Activated CD4-positive, alpha-beta memory T cell treated with anti-CD3 and anti-CD28 coated beads for 36 hours (primary cell): ENCODE measurements at places on chromosomes 7 and 10. TPM values are rescaled to one million over a fixed set of nuclear protein-coding genes. Genes with fewer than 3 reads are reported as not detected.

Gene LGI1
- not detected for total RNA-seq

GRCh38 chr7:41183741-41184140 is 519.1 kb downstream of the INHBA start:
- no peaks in the 10 kb centered on the region for H3K4me1 ChIP-seq
- no peak for DNase-seq
- H3K27ac ChIP-seq: no peak overlapping the region
- no peaks in the 10 kb centered on the region for H3K36me3 ChIP-seq

Gene MEOX2
- not detected for total RNA-seq

GRCh38 chr7:103113164-103113563 is 35.7 kb downstream of the NAPEPLD start:
- H3K4me3 ChIP-seq: no peak overlapping the region
- DNase-seq: no peak
- H3K27me3 ChIP-seq: no peaks in the 10 kb centered on the region
- no peak overlapping the region for H3K27ac ChIP-seq
- H3K4me1 ChIP-seq: peaks cover 7% of the 10 kb centered on the region
- peaks cover 50% of the 10 kb centered on the region for H3K36me3 ChIP-seq

- H3K27ac ChIP-seq: no peak overlapping the region
- no peak for DNase-seq
- peaks cover 2% of the 10 kb centered on the region for H3K27me3 ChIP-seq
Measured at GRCh38 chr7:140659856-140660255, 12.9 kb upstream of the ADCK2 start.

- no peak overlapping the region for H3K27ac ChIP-seq
- no peak overlapping the region for H3K4me3 ChIP-seq
- H3K27me3 ChIP-seq: peaks cover 19% of the 10 kb centered on the region
- DNase-seq: no peak
- no peaks in the 10 kb centered on the region for H3K4me1 ChIP-seq
Measured at GRCh38 chr7:116293139-116293538, 82.8 kb downstream of the TES start.

Gene PNLIPRP2
- not detected for total RNA-seq

DNA sequence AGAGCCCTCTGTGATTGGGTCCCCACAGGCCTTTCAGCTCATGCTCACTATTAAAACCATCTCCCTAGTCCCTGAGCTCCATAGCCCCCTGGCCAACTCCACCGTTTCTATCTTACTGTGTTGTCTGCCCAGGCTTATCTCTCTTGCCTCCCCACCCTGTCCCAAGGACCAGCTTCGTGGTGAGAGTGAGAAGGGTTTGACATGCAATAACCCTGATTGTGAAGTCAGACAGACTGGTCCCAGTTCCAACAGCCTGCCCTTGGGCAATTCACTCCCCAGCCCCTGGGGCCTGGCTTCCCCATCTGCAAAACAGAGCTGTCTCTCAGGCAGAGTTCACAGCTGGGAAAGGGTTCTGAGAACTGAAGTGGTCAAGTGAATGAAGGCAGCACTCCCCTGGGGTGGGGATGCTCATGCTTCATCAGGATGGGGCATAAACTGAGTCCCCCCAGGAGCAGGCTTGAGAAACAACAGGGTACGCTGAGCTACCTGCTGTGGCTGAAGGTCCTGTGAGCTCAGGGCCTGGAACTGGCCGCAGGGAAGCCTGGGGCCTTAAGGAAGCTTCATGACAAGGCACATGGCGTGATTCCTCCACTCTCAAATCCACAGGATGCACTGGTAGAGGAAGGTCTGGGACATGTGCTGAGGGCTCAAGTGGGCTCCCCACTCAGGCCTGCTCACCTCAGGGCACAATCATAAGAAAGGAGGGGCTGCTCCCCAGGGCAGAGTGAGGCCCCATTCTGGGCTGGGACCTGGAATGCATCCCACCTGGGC is 1.8 kb upstream of the PPIF start:
- peaks cover 24% of the 10 kb centered on the region for H3K36me3 ChIP-seq
- no peak overlapping the region for H3K27ac ChIP-seq
- H3K4me1 ChIP-seq: peaks cover 24% of the 10 kb centered on the region
- no peak overlapping the region for H3K4me3 ChIP-seq

Gene TRIM4
- 26.1 TPM for total RNA-seq

DNA sequence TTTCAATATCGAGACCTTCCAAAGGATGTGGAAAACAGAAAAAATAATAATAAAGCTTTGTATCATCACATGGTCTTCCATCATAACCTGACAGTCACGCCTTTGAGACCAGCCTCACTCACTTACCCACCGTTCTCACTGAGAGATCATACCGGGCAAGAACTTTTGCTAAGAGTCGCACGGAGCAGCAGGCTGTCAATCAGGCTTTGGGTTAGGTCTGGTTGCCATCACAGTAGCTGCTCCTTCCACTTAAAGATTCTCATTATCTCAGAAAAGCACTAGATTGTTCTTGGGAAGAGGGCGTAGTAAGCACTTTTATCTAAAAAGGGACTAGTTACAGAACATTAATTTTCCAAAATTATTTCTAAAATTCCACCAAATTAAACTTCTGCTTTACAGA is 2.0 kb downstream of the RELN start:
- H3K4me3 ChIP-seq: no peak overlapping the region
- DNase-seq: no peak
- H3K27ac ChIP-seq: no peak overlapping the region
- no peaks in the 10 kb centered on the region for H3K36me3 ChIP-seq
- H3K4me1 ChIP-seq: peaks cover 12% of the 10 kb centered on the region

DNA sequence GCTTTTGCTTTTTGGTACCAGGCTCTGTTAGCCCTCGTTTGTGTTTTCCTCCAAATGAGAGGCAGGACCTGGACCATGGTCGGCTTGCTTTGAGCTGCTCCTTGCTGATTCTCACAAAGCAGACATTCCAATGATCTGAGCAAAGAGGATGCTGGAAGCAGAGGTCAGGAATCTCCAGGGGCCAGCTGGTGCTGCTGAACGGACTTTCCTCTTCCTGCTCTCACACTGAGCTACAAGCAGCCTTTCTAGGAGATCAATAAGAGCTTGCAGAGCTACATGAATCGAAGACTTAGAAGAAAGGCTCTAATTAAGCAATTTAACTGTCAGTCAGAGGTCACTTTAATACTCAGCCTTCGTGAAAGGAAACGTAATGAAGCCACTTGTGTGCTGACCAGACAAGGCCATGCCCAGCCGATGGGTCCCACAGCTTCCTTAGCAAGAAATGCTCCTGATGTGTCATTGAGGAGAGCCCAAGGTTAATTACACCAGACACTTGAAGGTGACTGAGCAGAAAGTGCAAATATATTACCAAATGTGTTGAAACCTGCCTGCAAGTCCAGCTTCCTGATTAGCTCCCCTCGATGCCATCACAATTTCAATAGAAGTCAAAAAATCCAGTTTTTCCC is 151.3 kb upstream of the RSU1 start:
- no peaks in the 10 kb centered on the region for H3K36me3 ChIP-seq
- H3K4me3 ChIP-seq: no peak overlapping the region
- no peak for DNase-seq
- H3K27ac ChIP-seq: no peak overlapping the region
- no peaks in the 10 kb centered on the region for H3K27me3 ChIP-seq

Gene RBM20
- total RNA-seq: not detected
